Smooth muscle cell of the brain vasculature (primary cell): ENCODE measurements at places on chromosomes 4 and X.

DNA sequence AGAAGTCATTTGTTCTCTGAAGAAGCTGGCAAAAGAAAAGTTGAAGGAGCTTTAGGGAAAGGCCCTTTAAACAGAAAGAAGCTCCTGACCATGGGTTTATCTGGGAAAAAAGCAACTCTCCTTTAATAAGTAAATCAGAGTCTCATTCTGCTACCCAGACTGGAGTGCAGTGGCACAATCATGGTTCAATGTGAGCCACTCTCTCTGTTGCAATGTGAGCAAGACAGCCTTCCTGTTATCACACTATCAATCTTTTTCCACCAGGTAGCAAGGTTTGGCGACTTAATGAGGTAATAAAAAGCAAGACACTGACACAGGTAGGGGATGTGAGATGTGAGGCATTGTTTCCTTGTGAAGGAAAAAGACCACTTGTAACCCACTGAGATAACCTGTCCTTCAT is 111.3 kb downstream of the SYNPO2 start:
- DNase-seq, result no peak

DNA sequence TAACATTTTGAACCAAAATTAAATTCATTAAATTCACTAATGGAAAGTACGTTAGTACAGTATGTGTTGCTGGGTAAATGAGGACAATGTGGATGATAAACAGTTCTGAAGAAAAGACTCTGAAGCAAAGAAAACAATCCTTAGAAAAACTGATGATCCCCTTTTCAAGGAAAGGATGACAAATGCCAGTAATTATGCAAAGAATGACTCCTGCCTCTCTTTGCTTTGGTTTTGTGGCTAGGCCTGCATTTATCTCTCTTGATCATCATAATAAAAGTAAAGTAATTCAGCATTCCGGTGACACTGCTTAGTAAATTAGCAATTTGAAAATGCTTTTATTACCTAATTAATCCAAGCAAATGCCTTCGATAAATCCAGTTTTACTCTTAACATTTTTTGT is 652.2 kb upstream of the DIPK2B start:
- no peak for DNase-seq

- DNase-seq, result no peak
Measured at GRCh38 chr4:185869427-185869826, 57.4 kb upstream of the SORBS2 start.

DNA sequence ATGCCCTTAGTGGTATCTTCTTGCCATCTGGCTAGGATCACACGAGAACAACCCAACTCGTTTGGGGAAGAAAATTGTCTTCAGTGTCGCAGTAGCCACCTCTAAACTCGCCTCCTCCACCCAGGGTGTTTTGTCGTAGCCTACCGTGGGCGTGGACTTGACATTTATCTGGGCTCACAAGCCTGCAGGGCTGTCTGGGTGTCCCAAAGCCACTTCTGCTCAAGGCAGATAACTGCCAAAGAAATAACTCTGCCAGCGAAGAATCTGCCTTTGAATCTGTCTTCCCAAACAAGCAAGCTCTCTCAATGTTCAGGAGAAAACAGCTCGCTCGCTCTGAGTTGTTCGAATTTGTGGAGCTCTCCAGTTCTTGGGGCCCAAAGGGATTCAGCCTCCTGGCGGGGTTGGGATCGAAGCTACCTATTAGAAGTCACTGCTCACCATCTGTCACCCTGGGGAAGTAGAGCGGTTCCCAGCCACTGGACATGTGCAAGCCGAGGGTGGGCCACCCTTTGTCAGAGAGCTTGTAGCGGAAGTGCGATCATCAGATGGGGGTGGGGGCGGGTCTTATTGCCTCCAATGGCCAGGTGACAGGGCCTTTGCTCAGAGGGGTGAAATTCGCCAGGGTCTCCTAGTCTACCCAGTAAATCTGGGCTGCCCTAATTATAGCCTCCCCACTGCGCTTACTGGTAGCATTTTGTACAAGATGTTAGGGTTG is 14.8 kb downstream of the BLOC1S4 start:
- no peak for DNase-seq

GRCh38 chr4:25702848-25703247 is 47.2 kb downstream of the SLC34A2 start:
- peak; percentile 2 for DNase-seq

DNA sequence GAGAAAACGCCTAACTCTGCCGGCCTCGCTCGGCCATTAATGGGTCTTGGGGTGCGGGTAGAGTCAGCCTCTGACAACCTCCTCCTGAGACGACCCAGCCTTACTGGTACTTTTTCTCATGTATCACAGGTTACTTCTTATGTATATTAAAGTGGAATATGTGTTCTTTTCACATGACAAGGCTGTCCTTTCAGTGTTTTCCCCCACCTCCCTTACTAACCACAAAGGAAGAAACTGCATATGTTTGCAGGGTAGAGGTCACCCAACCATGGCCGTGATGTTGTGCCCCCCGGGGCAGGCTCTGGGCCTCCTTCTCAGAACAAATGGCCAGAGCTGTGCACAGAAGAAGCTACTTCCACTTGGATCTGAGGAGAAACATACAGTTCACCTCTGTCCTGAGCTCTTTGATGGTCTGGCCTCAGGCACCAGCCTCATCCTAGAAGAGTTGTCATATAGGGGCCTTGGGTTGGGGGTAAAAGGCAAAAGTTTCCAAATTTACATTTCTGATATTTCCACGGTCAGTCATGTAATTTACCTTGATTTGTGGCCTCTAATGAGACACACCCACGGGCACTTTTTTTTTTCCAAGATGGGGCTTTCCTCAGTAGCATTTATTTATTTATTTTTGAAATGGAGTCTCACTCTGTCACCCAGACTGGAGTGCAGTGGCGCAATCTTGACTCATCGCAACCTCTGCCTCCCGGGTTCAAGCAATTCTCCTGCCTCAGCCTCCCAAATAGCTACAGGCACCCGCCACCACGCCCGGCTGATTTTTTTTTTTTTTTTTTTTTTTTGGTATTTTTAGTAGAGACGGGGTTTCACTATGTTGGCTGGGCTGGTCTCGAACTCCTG is 1.9 kb downstream of the SOWAHD start:
- no peak for DNase-seq

DNA sequence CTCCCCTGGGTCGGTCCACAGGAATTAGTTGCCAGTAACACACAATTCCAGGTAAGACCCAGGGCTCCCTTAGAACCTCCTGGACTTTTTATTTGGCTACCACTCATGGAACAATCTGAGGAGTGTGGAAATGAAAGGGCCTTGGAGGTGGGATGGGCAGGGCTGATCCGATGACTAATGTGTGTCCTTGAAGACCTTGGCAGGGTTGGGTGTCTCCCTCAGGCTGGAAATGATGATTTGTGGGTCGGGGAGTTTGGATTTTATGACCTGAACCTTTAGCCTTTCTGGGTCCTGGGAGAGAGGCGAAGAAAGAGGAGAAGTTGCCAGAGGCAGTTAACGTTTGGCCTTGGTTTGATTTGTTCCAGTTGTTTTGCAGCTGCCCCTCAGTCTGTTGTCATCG is 425.0 kb downstream of the MID1IP1 start:
- no peak for DNase-seq

DNA sequence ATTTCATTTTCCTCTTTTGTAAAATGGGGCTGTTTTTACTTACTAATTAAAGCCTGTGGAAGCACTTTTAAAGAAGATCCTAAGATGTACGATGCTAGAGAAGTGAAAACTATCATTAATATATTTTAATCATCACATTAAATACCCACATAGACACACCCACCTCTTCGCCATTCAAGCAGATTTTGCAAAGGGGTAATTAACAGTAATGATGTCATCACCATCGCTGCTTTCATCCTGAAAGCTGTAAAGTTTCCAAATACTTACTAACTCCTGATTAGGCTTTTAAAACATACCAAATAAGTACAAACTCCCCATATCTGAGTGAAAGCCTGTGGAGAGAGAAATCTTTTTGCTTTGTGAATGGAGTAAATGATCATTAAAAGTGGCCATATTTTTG is 17.6 kb upstream of the NYX start:
- no peak for DNase-seq

DNA sequence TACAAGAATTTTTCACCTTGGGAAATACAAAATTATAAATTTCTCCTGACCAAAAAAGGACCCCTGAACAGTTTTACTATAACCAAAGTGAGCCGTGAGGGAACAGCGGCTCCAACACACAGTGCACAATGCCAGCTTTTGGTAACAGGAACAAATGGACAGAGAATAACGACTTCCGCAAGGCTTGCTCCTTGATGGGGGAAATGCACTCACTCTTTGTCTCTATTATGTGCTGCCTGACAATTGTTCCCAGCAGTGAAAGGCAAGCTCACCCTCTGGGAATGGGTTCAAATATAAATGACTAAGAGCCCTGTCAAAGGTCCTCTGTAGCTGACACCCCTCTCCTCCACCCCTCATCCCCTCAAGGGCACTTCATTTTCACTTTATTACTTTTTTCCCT is 325.8 kb upstream of the GALNT7 start:
- DNase-seq, result no peak

- DNase-seq, result no peak
Measured at GRCh38 chr4:157185363-157185762, 35.2 kb upstream of the GRIA2 start.

DNA sequence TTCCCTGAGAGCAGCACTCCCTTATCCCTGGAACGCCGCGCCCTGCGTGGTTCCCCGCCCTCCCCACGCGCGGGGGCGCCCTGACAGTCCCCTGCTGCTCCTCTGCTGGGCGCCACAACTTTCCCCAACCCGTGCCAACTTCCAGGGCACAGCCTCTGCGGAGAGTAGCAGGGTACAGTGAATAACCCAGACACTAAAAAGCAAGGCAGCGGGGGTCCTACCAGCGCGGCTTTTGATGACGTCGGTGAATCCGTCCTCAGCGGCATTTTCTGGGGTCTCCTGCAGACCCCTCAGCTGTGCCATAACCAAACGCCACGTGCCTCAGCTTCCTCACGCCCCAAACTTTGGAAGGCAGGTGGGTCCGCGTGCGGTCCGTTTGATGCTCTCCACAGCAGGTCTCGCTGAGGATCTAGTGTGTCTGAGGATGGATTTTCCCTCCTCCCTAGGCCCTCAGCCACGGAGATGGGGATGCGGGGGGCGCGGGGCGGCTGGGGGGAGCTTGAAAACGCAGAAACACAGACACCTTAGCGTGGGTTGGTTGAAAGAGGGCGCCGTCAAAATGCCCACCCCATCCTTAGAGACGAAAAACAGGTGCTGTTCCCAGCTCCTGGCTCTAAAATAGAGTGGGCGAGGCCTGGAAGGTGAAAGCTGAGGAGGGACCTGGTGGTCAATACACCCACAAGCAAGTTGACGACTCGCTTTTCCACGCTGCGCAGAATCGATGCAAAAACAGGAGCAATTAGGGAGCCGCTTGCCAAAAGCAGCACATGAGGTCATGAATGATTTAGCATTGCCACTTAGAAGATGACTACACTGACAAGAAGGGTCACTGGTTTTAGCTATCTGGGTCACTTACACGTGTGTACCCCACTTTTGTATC is 405.6 kb downstream of the FAM47A start:
- DNase-seq, result no peak
